ENCODE measurements at places on chromosomes 1 and 21.

DNA sequence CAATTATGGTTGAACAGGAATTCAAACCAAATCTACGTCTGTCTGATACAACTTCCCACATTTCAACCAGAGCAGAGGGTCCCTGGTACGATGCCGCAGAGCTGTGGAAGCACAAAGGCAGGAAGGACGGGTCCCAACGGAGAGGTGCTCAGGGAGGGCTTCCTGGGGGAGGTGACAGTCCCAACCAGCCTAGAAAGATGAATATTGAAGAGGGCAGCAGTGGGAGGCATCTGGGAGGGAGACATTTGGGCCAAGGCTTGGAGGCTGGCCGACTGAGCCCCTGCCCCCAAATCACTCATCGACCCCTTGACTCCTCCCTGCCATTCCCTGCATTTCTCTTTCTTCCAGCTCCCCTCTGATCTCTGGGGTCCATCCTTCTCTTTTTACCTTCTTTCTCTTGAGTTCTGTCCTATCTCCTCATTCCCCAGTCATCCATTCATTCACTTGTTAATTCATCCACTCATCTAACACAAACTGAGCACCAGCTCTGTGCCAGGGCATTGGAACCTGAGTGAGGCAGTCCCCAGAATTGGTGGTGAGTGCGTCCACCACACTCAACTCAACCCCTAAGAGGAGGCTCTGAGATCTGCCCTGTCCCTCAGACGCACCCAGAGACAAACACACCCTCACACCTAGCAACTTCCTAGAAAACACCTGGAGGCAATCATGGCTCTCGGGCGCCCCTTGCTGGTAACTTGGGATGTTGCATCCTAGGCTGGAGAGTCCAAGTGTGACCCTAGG, 13.2 kb upstream of the CELA3B start:
- peak; percentile 57 for DNase-seq

- no peak for DNase-seq
Measured at GRCh38 chr1:71304125-71304524, 223.3 kb upstream of the ZRANB2 start.

GRCh38 chr1:228810878-228811711, 75.8 kb downstream of the RHOU start:
- DNase-seq = no peak

DNA sequence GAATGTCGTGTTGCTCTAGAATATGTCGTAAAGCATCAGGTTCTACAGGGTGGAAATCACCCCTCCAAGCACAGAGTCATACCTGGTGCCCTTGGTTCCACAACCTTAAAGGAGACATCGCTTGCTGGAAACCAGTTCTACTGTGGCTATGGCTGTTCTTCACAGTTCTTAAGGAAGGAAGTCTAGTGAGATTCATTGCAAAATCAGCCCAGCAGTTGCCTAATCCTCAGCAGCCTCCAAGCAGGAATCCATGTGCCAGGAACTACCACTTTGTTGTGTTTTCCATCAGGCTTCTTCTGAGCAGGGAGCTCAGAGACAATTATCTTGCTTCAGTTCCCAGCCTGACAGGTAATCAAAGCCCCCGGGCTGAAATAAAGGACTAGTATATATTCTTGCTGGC, 45.0 kb upstream of the SLC35F3 start:
- no peak for DNase-seq

DNA sequence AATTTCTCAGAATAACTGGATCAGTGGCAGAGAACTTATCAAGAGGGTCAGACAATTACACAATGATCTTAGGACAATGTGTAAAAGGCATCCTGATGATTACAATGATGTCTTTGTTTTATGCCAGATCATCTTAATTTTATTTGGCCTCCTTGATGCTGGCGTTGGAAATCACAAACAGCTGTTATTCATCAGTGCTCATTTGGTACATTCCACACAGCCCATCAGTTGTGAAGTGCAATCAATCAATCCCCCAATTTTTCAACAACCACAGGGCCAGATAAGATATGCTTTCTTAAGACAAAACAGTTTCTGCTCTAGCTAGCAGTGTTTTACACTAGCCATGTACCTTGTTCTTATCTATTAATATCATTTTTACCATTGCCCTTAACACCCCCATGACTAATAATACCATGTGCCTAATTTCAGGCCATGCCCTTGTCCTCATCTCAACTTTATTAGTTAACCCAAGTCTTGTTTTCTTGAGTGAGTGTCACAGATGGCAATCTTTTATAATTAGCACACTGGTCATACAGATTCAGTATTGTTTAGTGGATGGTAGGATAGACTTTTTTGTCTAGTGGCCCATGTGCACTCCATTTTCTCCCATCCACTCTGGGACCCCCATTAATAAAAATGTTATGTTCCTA, 40.8 kb upstream of the COL24A1 start:
- no peak for DNase-seq

DNA sequence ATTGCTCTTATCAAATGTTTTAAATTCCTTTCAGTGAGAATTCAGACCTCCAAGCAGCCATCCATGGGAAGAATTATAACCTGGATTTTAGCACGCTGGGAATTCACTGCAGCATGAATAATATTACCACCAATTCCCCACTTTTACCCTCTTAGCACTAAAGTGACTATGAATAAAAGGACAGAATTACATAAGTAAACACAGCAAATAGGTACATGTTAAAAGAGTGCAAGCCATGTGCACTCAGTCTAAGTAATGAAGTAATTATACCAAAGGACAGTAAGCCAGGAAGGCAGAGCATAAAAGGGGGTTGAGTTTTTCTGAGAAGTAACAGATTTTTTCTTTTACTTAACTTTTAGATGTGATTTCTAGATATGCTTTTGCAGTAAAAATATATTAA, 176.3 kb downstream of the DENND1B start:
- DNase-seq = no peak

DNA sequence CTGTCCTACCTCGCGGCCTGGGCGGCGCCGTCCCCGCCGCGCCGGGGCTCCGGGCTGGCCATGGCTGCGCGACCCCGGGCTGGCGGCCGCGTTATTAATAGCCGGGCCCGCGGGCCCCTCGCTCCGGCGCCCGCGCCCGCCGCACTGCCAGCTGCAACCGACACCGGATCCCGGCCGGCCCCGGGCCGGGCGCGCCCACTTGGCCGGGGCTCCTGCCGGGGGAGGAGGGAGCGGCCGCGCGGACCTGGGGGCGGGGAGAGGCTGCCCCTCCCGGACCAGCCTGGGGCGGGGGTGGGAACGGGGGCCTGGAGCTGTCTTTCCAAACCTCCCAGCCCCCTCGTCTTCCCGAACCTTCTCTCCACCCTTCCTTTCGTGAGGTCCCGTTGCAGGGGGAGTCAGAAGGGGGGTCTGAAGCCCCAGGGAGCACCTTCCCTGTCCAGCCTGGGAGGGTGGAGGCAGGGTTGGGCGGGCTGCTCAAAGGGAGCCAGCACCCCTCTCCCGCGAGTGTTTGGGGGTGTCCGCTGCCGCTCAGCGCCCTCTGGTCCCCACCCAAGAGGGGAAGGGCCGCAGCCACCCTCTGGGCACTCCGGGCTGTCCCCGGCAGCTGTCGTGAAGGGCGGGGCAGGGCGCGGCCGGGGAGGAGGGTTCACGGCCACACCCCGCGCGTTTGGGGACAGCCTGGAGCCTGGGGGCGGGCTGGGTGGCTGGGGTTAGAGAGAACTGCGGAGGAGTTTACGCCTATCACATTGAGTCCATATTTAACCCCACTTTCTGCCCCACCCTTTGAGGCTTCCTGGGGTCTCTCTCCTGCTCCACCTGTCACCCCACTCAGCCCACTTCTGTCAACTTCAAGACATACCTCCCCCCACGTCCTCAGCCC, at the start of gene SYNC:
Gene SYNC (minus strand): TSS at position 172 of the 880 bp plus-strand sequence. CDS start 110 bp downstream, at position 62.
- DNase-seq = no peak

GRCh38 chr1:71532343-71532742, 451.5 kb upstream of the ZRANB2 start:
- DNase-seq = no peak

DNA sequence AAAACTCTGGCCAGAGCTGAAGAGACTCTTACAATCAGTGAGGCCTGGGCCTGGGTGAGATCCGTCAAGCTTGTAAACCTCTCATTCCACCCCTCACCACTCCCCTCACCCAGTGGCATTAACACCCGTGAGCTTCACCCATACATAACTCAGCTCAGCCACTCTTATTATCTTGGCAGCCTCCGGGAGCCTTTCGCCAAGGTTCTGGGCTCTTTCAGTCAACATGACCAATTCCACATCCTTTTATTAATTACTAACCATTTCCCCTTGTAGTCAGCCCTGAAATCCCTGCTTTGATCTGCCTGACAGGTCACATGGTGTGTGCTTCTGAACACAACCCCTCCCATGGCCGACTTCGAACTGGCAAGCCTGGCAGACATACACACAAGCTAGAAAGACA, 134.8 kb downstream of the SETD4 start:
- no peak for DNase-seq

DNA sequence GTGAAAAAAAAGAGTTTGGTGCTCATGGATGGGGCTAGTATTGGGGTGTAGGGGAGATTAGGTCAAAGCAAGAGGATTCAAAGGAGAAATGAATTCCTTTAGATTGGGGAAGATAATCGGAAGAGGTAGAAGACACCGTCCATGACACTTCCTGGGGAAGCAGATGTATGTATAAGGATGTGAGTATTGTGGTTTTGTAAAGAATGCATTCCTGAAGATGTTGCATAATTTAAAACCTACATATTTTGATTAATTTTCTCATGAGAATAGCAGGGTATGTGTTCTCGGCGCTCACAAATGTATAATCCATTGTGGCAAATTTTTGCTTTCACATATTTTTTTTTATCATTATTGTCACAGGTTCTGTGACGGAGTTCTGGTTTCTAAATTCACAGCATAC, 5.5 kb upstream of the LGALS8 start:
- no peak for DNase-seq

Measured in BE2C (cell line).